Skeletal muscle tissue (tissue), 5 donors: ENCODE measurements at places on chromosomes 4 and X. TPM values are rescaled to one million over a fixed set of nuclear protein-coding genes. Genes with fewer than 3 reads are reported as not detected.

SLC26A1 gene
- not detected for total RNA-seq

DDX60 gene
- total RNA-seq, result 8.9 TPM

RNF175 gene
- total RNA-seq, result not detected

ZNF674 gene
- 4.2 TPM for total RNA-seq

SPANXA2 gene
- total RNA-seq, result not detected

IBSP gene
- not detected for total RNA-seq
